ENCODE measurements at places on chromosomes 6 and 20. TPM values are rescaled to one million over a fixed set of nuclear protein-coding genes. Genes with fewer than 3 reads are reported as not detected.

DNA sequence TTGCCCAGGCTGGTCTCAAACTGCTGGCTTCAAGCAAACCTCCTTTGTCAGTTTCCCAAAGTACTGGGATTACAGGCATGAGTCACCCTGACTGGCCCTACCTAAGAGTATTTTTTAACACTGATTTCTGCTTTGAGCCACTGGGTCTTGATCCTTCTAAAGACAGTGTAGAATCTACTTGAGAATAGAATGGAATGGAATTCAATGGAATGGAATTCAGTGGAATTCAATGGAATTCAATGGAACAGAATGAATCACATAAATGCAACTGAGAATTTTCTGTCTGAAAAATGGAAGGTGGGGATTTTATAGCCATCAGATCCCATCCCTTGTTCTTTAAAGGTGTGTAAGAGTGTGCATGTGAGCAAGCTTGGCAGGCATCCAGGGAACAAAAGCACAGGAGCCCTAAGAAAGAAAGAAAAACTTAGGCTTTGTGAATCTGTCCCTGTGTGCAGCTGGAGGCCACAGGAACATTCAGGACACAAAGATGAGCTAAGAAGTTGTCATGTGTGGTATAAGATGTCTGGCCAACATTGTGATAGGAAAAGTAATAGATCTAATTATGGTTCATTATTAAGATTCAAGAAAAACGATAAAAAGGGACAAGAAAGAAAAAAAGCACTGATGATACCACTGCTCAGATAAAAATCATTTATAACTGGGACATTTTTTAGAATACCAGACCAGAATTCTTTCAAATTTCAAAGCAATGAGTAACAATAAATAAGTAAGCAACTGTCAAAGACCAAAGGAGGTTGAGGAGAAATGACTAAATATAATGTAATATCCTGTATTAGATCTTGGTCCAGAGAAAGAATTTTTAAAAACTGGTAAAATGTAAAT is 681.0 kb upstream of the GJE1 start:
- peak; percentile 93 for DNase-seq

Gene TP53TG5
- total RNA-seq, result not detected

DNA sequence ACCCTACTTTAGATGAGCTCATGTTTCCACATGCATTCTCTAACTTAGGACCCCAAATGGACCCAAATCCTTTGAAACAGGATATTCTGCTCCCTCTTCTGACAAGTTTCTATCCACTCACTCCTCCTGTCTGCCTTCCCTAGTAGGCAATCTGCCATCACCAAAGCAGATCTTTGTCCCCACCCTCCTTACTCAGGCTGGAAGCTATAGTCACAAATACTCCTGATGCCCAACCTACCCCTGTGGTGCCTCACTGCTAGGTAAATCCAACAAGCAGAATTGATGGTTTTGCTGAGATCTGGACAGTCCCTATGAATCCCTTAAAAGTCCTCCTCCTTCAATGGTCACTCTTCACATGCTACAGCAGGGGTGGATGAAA is 21.7 kb downstream of the ELOVL5 start:
- peak; percentile 91 for DNase-seq

DNA sequence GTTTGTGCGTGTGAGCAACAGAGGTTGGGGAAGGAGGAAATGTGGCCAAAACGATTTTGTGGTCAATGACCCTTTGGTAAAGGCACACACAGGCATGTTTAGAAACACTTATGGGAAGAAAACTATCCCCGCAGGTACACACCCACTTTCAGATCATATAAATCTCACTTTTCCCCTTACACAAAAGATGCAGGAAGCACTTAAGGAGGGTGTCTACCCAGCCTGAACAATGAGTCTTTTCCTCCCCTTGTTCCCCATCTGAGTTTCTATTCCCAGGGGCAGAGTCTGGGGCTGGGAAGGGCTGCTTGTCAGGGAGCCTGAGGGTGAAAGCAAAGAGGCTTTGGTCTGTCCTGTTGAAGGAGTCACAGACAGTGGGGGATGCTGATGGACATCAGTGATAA is 193.2 kb upstream of the SALL4 start:
- no peak for DNase-seq

DNA sequence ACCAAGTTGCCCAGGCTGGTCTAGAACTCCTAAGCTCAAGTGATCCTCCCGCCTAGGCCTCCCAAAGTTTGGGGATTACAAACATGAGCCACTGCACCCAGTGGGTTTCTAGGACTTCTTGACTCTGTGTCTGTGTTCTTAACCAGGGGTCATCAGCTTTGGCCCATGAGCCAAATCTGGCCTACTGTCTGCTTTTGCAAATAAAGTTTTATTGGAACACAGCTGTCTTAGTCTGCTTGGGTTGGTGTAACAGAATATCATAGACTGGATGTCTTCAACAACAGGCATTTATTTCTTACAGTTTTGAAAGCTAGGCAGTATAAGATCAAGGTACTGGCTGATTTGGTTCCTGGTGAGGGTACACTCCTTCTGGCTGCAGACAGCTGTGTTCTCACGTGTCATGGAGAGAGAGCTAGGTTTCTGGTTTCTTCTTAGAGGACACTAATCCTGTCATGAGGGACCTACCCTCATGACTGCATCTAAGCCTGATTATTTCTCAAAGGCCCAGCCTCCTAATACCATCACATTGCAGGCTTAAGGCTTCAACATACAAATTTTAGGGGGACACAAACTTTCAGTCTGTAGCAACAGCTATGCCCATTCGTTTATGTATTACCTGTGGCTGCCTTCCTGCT is 23.3 kb downstream of the ARFGEF2 start:
- no peak for DNase-seq

DNA sequence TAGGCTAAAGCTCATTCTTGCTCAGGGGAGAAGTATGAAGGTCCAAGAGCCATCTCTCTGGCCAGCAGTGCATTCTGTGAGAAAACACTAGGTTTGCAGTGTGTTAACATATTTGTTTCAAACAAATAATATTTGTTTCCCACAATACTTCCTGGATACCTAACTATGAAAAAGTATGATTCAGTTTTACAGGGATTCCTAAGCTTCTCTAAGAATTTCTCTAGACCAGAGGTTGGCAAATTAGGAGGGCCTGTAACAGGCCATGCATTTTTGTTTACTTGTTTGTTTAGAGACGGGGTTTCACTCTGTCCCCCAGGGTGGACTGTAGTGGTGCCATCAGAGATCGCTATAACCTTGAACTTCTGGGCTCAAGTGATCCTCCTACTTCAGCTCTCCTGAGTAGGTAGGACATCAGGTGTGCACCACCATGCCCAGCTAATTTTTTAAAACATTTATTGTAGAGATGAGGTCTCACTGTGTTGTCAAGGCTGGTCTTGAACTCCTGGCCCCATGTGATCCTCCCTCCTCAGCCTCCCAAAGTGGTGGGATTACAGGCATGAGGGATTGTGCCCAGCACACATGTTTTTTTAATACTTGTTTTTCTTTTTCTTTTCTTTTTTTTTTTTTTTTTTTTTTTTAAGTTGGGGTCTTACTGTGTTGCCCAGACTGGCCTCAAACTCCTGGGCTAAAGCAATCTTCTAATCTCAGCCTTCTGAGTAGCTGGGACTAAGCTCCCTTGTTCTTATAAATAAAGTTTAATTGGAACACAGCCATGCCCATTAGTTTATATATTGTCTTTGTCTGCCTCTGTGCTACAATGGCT is 71.7 kb downstream of the ADGRG6 start:
- DNase-seq, result peak; percentile 79

GRCh38 chr6:50091641-50092040 is 41.9 kb upstream of the DEFB112 start:
- DNase-seq, result no peak

DNA sequence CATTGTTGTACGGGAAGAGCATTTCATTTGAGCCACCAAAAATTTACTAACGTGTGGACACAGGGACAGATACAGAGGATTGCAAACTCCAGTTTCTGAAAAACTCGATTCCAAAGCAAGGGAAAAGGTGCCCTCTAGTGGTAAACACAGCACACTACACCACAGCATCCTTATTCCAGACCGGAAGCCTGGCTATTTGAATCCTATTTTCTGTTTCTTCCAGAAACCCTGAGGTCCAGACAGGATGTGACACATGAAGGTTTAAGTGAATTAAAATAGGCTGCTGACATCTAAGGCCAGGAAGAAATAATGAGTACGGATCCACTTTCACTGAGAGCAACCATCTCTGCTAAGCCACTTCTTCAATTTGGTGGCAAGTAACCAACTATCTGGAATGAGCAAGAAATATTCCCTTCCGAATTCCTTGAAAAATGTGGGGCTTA is 31.8 kb upstream of the GMPR start:
- peak; percentile 91 for DNase-seq

Gene MYMX
- total RNA-seq, result not detected

GRCh38 chr6:22366214-22366613 is 69.4 kb upstream of the PRL start:
- no peak for DNase-seq

DNA sequence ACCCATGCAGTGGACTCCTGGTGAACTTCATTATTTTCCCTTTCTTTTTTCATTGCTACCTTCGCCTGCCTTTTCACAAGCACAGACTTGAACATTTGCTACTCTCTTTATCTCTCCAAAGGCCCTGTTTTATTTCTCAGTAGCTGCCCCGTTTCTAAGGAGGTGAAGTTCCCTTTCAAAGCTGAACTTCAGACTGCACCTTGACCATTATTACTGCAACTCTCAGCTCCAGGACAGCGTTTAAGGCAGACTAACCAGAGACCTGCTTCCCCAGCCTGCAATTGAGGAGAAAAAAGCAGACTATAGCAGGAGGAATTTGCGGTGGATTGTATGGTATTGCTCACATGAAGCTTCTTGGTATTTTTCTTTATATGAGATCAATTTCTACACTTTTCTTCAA is 460.7 kb downstream of the CBLN4 start:
- no peak for DNase-seq

- DNase-seq, result peak; percentile 51
Measured at GRCh38 chr20:62576815-62577489, 65.4 kb upstream of the SLCO4A1 start.

GRCh38 chr20:58981628-58982364 is 740 bp downstream of the NELFCD start:
- peak; percentile 39 for DNase-seq

- DNase-seq, result peak; percentile 47
Measured at GRCh38 chr20:4817230-4817671, 95.5 kb downstream of the PRND start.

DNA sequence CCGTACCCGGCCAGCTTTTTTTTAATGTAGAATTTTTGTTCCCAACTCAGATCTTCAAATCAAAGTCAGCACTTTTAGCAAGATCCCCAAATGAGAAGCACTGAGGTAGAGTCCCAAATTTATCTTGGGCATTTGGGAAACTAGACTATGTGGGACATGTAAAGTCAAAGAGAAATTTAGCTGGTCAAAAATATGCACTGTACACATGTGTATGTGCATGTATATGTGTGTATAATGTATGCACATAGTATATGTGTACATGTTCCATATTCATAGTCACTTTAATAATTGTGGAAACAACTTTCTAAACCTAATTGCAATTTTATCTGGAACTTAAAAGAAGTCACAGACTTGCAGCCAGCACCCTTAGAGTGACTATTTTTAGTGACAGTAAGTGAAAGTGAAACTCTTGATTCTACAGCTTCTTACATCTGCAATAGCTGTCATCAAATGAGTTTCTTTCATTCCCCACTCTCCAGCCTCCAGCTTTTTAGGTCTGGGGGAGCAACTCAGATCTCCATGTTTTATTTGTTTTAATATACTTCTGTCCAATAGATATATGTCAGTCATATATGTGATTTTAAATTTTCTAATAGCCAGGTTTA is 53.6 kb downstream of the CDC40 start:
- DNase-seq, result peak; percentile 46

DNA sequence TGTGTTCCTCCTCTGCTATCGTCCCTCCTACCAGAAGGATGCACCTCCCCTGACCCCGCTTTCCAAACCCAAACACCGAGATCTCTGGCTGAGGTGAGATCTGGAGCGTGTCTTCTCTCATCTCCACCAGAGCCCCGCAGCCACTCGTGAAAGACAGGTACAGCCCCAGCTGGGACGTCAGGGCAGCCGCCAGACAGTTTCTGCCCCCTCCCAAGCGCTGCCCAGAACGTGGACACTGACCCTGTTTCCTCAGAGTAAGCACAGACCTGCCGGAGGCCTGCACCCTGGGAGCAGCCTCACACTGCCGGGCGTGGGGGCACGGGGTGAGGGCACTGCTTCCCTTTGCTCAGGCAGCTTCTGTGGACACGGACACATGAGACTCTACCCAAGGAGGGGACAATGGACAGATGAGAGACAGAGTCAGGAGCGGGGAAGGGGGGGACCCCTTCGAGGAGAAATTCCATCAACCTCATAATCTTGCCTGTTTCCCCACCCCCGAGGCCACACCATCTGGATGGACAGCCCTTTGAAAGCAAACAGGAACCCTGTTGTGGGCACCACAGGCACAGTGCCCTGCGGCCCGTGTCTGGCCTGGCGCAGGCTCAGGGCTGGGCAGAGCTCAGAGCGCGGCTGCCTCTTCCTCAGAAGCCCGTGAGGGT is 210.6 kb downstream of the DLL1 start:
- no peak for DNase-seq

Gene GPR63
- total RNA-seq, result not detected

DNA sequence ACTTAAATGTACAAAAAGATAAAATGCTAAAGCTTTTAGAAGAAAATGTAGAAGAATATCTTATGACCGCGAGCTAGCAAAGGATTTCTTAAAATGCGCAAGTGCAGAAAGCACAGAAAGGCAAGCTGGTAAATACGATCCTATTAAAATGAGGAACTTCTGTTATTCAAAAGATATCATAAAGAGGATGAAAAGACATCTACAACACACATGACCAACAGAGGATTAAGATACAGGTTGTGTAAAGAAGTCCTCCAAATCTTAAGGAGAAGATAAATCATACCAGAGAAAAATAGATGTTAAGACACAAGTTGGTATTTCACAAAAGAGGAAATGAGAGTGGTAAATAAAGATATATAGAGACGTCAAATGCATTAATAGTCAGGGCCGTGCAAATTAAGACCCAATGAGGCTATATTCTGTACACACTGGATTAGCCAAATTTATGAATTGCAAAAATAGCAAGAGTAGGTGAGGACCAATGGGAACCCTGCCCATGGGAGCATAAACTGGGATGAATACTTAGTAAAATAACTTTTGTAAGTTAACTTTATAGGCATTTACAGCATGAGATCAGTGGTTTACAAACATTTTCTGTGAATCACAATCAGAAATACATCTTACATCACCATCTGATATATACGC is 23.0 kb downstream of the APCDD1L start:
- no peak for DNase-seq

GRCh38 chr6:148508401-148509041 is 165.9 kb downstream of the SASH1 start:
- peak; percentile 78 for DNase-seq

GRCh38 chr20:63767456-63767855 is 27.9 kb downstream of the SLC2A4RG start:
- DNase-seq, result no peak

GRCh38 chr6:143676437-143677045 is 1.2 kb upstream of the PHACTR2 start:
- DNase-seq, result peak; percentile 33

DNA sequence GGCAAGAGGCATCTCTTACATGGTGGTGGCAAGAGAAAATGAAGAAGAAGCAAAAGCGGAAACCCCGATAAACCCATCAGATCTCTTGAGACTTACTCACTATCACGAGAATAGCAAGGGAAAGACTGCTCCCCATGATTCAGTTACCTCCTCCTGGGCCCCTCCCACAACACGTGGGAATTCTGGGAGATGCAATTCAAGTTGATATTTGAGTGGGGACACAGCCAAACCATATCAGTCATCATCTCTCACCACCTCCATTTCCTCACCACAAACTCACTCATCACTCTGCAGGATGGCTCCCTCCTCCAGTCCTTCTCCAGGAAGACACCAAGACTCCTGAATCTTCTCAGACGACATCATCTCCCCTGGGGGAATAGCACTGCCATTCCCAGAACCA is 25.8 kb upstream of the SLC16A10 start:
- peak; percentile 66 for DNase-seq

GRCh38 chr20:652615-653109 is 338 bp downstream of the SRXN1 start:
- DNase-seq, result peak; percentile 52

Gene ZBTB9
- 6.6 TPM for total RNA-seq
